ENCODE measurements at places on chromosomes 2 and 18. TPM values are rescaled to one million over a fixed set of nuclear protein-coding genes. Genes with fewer than 3 reads are reported as not detected.

The FLACC1 gene
- total RNA-seq = 5.4 TPM

The ZNF385B gene
- total RNA-seq = 5.3 TPM

The B3GNT7 gene
- 4.2 TPM for total RNA-seq

The COL5A2 gene
- 45.7 TPM for total RNA-seq

The KIAA1328 gene
- total RNA-seq = 22.1 TPM

The IL1RN gene
- total RNA-seq = 15.0 TPM

The PECR gene
- 15.1 TPM for total RNA-seq

The FAM228A gene
- total RNA-seq = 3.9 TPM

The PROKR1 gene
- total RNA-seq = 0.18 TPM

The UGT1A3 gene
- not detected for total RNA-seq

The POTEJ gene
- not detected for total RNA-seq

The DNPEP gene
- total RNA-seq = 41.8 TPM

The SLC5A7 gene
- total RNA-seq = not detected

The GPR155 gene
- total RNA-seq = 28.7 TPM

The RAX gene
- total RNA-seq = not detected

The CHRNG gene
- not detected for total RNA-seq

The MSH6 gene
- total RNA-seq = 50.3 TPM

The KCNE4 gene
- total RNA-seq = 7.3 TPM

The CD226 gene
- total RNA-seq = 3.1 TPM

The COL6A3 gene
- total RNA-seq = 198 TPM

The MDH1B gene
- total RNA-seq = 1.9 TPM

The TXNL1 gene
- 54.2 TPM for total RNA-seq

The ALKAL2 gene
- 3.0 TPM for total RNA-seq

The FAP gene
- 10.4 TPM for total RNA-seq

The KLHL41 gene
- 1.8 TPM for total RNA-seq
